NCI-H82 (cell line): ENCODE measurements at places on chromosomes 6 and 20.

GRCh38 chr6:150635906-150636514, 36.3 kb downstream of the PLEKHG1 start:
- DNase-seq: no peak

DNA sequence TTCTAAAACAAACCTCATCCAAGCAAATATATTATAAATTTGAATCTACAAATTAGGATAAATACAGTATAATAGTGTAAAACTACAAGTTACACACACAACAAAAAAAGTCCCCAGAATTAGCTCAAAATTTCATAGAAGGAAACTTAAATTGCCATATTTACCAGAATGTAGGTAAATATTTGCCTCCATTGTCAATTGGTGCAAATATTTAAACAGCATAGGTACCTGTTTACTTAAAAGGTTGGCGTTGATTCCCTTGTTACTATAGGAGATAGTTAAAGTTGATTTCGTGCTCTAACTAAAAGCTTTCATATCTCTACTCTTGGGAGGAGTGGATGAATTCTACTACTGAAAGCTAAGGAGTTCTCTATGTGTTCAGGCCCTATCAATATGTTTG, 111.6 kb upstream of the TENT5A start:
- DNase-seq: no peak

- peak; percentile 78 for DNase-seq
Measured at GRCh38 chr20:47749339-47749738, 35.9 kb downstream of the SULF2 start.

GRCh38 chr20:10356628-10357027, 77.4 kb downstream of the MKKS start:
- DNase-seq: no peak

DNA sequence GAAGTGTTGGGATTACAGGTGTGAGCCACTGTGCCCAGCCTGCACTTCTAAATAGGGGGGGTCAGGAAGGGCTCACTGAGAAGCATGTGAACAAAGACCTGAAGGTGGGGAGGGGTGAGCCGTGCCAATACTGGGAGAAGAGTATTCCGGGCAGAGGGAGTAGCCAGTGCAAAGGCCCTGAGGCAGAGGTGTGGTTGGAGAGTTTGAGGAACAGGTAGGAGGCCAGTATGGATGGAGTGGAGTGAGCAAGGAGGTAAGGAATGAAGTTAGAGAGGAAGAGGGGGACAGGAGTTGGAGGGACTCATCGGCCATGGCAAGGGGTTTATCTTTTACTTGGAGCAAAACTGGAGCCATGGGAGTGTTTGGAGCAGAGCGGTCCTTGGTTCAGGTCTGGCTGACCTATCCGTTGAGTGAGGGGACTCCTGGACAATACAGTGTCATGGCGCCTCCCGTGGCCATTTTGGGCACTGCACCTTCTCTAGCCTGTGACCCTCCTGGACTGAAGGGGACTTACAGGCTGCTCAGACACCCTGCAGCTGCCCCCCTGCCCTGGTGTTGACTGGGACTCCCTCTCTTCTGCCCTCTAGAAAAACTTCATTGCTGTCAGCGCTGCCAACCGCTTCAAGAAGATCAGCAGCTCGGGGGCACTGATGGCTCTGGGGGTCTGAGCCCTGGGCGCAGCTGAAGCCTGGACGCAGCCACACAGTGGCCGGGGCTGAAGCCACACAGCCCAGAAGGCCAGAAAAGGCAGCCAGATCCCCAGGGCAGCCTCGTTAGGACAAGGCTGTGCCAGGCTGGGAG, 12.1 kb downstream of the FOXS1 start:
- DNase-seq: peak; percentile 86

DNA sequence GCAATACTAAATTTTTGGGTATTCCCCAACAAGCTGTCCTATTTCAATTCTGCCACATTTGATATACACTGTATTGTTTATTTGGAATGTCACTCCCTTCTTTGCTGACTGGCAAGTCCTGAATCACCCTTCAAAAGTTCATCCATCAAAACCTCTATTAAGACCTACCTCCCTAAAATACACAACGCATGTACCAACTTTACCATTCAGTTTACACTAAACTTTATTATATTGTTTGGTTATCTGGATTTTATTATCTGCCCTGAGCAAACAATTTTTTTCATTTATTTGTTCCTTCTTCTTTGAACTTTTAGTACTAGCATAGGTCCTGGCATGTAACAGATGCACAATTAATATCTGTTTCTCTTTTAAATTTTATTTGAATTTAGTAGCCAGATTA, 958.2 kb upstream of the ADGRB3 start:
- DNase-seq: no peak

DNA sequence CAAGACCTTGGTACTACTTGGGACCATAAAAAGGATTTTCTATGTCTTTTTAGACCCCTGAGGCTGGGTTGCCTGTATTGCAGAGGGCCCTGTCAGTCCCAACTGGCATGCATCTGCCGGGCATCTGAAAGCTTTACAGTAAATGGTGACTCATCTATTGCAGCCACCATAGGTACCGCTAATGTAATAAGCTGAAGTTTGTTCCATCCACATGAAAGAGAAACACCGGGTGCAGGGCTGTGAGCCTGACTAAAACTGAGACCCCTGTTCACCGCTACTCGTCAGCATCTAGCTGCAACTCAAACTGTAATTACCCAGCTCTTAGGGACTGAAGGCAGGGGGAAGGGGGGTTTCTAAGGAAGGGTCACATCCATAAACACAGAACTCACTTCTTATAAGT, 49.5 kb downstream of the TRERF1 start:
- DNase-seq: no peak

- peak; percentile 11 for DNase-seq
Measured at GRCh38 chr6:117728626-117729025, 53.4 kb downstream of the NUS1 start.

- no peak for DNase-seq
Measured at GRCh38 chr6:41836660-41837052, 49.2 kb downstream of the TOMM6 start.

DNA sequence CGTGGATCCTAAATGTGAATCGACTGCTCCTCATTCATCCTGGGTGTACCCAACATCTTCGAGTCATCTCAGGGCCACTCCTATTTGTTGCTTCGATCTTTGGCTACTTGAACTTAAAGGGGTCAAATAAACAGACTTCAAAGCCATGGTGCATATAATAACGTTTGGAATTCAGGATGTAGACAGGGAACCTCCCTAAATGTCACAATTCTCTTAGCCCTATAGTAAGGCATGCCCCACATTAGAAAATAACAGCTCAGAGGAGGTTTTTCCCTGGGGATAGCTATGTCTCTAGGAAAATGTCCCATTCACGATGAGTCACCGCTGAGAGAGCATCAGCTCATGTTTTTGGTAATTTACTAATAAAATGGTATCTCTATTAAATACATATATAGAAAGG, 54.8 kb upstream of the BMP6 start:
- DNase-seq: no peak

DNA sequence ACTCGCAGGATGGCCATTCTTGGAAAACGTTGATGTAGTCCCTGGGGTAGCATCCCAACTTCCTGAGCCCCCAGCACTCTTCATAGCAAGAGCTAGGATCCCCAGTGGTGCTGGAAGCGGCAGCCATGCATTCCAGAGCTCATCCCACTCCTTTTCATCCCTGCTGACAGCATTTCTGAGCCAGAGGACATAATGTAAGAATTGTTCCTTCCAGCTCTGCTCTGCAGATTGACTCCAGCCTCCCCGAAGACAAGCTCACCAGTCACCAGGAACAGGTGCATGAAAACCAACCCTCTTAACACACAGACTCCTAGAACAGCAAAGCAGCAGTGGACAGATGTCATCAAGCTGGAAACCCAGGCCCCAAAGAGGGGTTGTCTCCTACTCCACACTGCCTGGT, 3.8 kb downstream of the SLC13A3 start:
- peak; percentile 44 for DNase-seq

- no peak for DNase-seq
Measured at GRCh38 chr6:168437751-168438150, 3.2 kb upstream of the SMOC2 start.

GRCh38 chr6:52568320-52568719, 8.5 kb downstream of the TRAM2 start:
- no peak for DNase-seq

DNA sequence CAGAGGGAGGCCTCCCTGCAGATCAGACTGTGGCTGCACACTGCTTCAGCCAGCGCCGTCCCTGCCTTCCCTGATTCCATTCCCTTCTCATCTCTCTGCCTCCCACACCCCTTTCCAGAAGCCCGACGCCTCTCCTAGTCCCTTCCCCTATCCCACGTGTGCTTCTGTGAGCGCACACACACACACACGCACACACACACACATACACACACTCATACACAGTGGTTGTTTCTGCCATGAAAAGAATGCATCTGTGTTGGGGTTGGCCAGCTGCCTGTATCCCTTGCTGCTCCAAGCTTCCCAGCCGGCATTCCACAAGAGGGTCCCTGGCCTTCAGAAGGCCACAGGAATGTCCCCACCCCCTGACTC, 51.7 kb downstream of the MOCS1 start:
- no peak for DNase-seq

DNA sequence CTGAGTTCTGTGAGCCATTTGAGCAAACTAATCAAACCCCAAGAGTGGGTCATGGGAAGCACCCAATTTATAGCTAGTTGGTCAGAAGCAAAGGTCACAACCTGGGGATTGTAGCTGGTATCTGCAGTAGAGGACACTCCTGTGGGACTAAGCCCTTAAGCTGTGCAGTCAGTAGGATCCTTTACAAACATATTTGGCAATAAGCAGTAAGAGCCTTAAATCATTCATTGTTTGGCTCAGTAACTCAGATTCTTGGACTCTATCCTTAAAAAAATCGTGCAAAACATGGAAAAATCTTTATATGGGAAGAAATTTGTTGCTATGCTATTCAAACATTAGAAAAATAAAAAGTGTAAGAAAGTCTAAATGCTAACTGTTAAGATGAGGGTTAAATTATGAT, 29.9 kb downstream of the FRK start:
- DNase-seq: no peak

DNA sequence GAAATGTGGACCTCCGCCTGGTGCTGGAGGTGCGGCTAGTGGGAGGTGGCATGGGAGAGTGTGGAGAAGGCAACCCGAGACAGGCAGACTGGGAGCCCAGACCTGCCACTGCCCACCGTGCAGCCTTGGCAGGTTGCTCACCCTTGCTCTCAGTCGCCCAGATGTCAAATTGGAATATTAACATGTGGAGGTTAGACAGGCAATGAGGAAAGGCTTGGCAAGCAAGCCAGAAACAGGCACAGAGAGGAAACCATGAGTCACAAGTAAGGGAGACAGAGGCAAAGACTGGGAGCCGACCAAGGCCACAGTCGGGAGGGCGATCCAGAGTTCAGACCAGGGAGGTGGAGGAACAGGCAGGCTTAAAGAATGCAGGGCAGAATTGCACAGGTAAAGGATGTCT, 178.2 kb downstream of the FOXC1 start:
- DNase-seq: no peak

DNA sequence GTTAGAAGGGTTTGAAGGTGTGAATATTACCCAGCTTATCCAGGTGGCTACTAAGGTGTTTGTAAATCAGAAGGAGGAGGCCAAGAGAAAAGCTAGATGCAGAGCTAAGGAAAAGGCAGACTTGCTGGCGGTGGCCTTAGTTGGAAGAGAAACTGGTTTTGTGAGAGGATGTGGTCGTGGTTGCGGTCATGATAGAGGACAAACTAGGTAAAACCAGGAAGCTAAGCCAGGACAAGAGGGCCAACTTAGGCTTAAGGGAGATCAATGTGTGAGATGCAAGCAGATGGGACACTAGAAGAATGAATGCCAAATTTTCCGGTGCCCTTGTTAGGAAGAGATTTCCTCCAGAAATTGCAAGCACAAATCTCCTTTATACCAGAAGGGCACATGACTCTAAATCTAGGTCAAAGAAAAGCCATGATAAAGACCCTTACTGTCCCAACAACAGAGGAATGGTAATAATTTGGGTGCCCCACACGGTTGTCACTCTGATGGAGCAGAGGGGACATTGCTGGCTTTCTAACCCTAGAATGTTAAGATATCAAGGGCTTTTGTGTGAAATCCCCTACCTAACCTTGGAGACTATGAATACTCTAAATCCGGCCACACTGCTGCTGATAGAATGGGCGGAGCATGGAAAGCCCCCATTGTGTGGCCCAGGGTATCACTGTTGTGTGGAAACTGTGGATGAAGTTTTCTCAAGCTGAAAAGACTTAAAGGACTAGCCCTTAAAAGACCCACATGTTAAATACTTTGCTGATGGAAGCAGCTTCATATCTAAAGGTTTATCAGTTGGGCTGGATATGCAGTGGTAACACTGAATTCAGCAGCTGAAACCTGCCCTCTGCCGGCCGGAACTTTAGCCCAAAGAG, 7.8 kb downstream of the IL22RA2 start:
- peak; percentile 62 for DNase-seq

DNA sequence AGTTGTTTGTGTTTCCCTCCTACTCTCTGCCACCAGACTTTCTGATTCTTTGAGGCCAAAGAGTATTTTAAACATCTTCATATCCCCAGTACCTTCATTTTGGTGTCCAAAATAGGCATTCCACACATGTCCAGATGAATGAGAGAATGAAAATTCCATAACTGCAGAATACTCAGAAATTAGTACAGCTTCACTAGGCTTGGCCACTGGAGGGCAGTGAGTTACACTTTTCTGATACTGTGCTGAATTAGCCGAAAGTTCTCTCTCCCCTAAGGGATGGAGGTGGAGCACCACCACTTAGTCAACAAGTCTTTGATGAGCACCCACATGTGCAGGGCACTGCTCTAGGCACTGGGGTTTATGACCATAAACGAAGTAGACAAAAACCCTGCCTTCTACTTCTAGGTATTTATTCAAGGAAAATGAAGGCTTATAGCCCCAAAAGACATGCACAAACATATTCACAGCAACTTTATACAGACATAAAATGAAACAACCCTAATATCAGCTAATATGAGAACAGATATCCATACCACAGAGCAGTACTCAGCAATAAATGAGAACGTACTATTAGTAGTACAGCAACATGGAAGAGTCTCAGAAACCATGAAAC, 46.1 kb upstream of the TMEM217 start:
- DNase-seq: peak; percentile 43

GRCh38 chr20:63692436-63693082, 3.9 kb upstream of the TNFRSF6B start:
- DNase-seq: peak; percentile 41

DNA sequence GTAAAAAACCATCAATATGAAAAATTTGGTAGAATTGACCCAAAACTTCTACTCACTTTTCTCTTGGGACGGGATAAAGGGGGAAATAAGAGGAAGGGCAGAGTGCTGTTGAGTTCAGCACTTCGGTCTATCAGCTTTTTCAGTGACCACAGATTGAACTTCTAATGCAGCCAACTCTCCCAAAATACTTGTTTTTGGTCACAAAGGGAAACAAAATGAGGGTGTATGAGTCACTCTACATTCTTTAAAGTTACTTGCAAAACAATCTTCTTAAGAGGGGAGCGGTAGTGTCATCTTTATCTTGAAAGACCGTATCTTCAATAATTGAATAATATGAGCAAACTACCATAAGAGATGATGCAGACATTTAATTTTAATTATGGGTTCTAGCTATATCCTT, 661.3 kb downstream of the CD109 start:
- no peak for DNase-seq

DNA sequence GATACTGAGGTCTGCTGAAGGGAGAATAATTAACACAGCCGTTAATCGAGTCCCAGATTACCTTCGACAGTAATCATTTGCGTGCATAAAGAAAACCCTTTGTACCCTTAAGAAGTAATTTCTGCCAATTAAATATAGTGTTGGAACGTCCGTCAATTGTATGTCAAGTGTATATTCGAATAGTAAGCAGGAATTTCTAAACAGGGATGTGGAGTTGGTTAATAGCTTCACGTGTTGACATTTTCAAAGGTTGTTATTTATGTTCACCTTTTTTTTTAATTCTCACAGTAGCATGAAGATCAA, 798 bp upstream of the SNAP91 start:
- DNase-seq: no peak
